ENCODE measurements at places on chromosomes 7 and 10.
A peak's percentile ranks its signal among the peaks of the same experiment; 100 is the strongest.

DNA sequence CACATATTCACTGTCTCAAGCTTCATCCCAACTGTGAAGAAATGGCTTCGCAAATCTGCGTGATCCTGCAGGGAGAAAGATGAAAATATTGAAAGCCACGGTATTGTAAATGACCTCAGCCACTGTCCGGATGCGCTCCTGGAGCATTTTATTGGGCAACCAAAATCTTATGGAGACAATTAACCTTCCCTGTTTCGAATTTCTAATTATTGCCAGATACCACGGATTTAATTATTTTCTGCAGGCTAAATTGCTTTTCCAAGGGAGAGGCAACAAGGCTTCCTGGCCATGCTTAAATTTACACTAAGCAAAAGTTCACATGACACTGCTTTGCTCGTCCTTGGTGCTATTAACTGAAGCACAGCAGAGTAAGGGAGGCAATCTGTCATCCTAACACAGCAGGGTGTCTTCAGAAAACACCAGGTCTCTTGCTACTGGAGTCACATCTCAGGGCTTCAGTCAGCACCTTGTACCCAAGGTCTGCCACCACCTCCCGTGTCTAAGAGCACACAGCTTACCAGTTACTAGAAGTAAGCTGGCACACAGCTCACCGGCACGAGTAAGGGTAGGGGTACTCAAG is 162.2 kb downstream of the SFMBT2 start:
- DNase-seq: no peak

GRCh38 chr7:35729061-35729783 is 34.3 kb upstream of the HERPUD2 start:
- DNase-seq: peak; percentile 13

- peak; percentile 19 for DNase-seq
These were observed 64.6 kb downstream of the GSAP start for GRCh38 chr7:77351539-77352004.

DNA sequence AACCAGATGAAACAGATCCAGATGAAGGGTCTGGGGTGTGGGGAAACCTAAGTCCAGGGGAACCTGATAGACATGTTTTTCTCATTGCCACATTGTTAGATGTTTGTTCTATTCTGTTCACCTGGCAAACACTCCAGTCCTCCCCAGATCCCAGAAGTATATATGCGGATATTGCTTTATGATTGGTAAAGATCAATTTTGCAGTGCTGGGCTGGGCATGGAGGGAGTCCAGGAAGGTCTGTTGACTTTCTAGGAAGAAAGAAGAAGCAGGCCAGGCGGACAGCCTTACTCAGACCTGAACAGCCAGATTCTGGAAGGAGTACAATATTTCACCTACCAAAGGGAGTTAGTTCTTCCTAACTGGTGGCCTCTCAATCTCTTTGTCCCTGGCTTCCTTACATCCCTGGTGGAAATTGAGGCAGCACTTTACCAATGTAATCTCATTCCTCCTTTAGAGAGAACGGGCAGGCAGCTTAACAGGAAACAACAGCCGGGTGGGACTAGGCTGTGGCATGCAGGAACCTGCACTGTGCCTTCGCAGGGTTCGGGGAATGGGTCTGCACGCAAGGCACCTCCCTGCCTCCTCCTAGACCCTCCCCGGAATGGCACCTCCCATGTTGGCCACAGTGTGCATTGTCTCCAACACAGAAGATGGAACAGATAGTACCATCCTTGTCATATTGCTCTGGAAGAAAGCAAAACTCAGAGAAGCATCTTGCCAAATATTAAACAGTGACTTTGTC is 930 bp downstream of the GIMAP6 start:
- peak; percentile 25 for DNase-seq

DNA sequence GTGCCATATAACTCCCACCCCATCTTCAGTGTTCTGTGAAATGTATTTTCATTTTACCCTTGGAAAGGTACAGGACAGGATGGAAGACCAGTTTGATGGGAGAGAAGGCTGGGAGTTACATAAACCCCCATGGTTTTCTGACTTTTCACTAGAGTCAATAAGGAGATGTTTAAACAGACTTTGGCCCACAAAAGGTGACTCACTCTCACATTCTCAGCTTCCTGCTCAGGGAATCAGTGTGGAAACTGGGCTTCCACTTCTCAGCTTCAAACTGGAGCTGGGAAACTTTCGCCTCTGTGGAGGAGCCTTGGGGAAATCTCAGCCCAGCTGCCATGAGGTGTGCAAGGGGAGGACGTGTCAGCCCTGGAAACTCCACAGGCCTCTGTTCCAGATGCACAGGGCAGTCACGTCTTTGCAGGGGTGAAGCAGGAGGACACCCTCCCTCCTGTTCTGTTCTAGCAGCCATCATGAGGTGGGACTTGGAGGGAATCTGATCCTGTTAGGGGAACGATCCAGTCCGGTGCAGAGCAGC is 560.5 kb upstream of the GALNT17 start:
- no peak for DNase-seq

DNA sequence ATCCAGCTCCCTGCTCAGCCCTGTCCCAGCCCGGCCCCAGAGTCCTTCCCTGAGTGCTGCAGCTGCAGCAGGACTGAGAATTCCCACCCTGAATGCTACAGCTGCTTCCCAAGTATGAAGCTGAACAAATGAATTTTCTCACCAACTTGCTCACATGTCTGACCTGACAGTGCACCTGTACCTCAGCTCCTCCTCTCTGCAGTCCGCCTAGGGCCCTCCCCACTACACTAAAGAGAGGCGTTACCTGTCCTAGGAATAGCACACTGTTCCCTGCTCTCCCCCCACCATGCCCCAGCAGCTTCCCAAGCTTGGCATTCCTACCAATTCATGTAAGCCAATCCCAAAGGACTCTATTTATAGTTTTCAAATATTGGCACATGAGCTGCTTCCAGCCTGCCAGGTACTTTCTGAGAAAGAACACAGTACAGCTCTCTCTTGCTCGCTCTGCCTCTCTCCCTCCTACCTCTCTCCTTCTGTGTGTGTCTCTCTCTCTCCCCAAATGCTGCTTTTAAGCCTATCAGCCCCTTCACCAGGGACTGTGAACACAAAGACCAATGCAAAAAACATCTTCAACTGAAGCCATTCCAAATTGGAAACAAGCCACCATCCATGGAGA is 400.1 kb downstream of the TNS3 start:
- no peak for DNase-seq

DNA sequence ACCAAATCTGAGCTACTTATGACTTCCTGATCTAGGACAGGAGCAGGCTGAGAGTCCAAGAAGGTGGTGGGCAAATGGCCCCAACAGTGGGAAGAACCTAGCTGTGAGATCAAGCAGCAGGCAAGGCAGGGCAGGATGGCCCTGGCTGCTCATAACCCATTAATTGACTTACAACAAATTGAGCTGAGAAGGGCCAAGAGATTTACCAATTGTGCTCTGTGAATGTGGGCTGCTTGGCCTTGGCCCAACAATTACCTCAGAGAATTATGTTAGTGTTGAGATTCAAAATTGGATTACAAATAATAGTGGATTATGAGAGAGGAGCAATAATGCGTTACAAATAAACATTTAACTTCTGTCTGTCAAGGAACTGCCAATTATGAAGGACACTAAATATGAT is 956.5 kb downstream of the KCNMA1 start:
- no peak for DNase-seq

DNA sequence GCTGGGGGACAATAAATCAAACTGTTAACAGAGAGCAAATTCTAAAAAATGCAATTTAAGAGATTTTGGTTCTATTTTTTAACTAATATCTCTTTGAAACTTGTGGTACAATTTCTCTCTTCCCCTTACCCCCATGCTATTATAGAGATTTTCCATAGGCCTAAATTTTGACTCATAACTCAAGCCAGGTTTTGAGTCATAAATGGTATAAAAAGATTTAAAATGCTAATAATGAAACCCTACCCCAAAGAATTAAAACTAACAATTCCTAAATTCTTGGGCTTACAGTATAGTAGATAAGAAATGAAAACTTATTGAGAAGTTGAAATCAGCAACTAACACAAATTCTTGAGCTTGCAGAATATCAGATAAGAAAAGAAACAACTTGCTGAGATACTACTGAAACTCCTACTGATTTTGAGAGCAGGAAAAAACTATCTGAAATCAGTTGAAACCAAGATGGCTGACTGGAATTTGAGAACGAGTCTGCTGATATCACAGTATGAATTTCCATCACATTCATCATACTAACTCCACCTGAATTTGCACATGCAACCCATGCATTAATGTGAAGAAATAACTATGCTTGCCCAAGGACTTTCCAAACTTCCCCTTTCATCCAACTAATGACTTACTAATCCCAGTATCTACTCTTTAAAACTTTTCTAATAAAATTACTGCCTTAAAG is 36.3 kb downstream of the POT1 start:
- no peak for DNase-seq

DNA sequence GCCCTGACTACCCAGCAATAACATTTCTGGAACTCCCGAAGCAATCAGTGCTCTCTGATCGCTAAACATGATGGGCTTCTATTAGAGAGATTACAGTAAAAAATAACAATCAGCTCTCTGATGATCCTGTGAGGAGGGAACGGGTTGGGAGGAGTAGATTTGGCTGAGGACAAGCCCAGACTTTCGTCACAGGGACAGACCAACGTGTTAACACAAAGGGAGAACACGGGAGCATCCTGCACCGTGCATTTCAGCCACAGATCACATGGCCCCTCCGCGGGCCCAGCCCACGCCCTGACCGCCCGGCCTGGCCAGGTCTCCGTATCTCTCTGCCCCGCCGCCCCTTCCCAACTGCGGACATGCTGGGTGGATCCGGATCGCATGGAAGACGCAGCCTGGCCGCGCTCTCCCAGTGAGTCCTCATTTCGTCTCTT is 95.0 kb upstream of the AGBL3 start:
- no peak for DNase-seq

- DNase-seq: no peak
These were observed 26.1 kb upstream of the DUSP5 start for GRCh38 chr10:110471566-110472139.

GRCh38 chr7:7672545-7673239 is 32.1 kb downstream of the UMAD1 start:
- DNase-seq: no peak

GRCh38 chr7:113246738-113247137 is 128.4 kb upstream of the SMIM30 start:
- DNase-seq: no peak

GRCh38 chr7:150731916-150732315 is 5.3 kb upstream of the GIMAP5 start:
- DNase-seq: no peak

DNA sequence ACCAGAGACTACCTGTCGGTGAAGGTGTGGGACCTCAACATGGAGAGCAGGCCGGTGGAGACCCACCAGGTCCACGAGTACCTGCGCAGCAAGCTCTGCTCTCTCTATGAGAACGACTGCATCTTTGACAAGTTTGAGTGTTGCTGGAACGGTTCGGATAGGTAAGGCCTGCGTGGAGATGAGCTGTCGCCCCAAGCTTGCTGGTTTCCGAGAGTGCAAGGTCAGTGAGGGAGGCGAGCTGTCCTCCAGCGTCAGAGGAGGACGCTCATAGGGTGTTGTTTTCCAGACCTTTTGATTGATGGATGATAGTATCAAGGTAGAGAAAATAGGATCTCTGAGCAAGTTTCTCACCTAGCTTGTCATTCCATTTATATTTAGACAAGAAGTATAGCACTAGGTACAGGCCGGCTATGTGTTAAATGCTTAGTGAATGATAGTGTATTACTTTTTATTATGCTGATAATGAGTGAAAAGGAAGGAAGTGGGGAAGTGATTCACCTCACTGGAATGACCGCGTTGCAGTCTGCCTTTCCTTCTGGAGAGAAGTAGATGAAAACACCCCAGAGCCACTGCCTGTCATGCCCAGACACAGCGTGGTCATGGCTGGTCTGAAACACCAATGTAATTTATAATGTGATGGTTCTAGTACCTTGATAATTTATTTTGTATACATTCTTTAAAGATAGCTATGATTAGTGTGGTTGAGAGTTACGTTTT is 33.9 kb downstream of the BNIP3 start:
- DNase-seq: no peak

DNA sequence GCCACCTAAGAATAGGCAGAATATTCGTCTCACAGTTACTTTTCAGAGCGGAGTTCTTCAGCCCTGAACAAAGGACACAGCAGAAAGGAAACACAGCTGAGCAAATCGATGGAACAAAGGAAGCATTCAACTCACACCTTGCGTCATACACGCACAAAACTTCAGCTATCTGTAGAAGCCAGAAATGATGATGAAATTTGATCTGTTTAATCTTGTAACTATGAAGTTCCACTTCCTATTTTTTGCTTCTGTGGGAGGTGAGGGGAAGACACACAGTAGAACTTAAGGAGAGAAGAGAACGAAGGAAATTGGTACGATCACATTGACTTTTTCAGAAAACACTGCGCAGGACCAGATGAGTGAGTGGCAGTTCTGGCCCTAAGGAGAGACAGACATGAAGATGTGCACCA is 26.2 kb downstream of the FAM171A1 start:
- no peak for DNase-seq

- no peak for DNase-seq
These were observed 202.2 kb downstream of the AUTS2 start for GRCh38 chr7:69800495-69800894.

GRCh38 chr10:373526-374309 is 238.5 kb downstream of the ZMYND11 start:
- DNase-seq: no peak

GRCh38 chr10:129945526-129945925 is 18.5 kb downstream of the EBF3 start:
- no peak for DNase-seq

GRCh38 chr10:63588436-63589167 is 67.4 kb downstream of the REEP3 start:
- DNase-seq: no peak

- DNase-seq: no peak
These were observed 15.3 kb downstream of the SFRP4 start for GRCh38 chr7:37901236-37901827.

GRCh38 chr10:123409884-123410283 is 255.7 kb downstream of the BUB3 start:
- no peak for DNase-seq

DNA sequence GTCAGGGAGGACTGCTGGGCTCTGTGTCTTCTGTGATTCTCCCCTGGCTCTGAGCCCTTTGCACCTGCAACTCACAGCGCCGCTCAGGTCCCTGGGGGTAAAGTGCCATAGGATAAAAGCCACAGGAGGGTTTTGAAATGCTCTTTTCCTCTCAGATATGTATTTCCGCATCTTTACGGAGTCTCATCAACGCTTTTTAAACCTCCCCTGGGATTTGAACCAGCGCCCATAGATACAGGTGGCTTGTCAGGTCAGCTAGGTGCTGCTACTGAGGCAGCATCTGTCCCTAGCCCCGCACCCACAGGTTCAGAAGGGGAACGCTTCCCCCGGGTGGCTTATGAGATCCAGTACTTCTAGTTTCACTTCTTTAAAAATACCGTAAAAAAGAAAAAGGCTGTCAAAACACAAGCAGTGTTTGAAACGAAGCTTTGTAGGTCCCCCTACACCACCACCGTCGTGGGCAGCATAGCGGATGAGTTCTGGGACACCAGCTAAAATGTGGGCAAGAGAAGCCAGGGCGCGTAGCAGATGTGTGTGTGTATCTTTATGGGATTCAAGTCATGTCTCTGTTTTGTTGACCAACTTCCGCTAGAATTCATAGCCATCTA is 173.5 kb downstream of the CUX1 start:
- no peak for DNase-seq

Data from activated T-helper 9 cell treated with anti-CD3 and anti-CD28 coated beads, Interleukin-2, amount 50 U/mL, for 16 hours (primary cell).